Testis (tissue), 5 donors: ENCODE measurements at places on chromosomes 11 and 22.

DNA sequence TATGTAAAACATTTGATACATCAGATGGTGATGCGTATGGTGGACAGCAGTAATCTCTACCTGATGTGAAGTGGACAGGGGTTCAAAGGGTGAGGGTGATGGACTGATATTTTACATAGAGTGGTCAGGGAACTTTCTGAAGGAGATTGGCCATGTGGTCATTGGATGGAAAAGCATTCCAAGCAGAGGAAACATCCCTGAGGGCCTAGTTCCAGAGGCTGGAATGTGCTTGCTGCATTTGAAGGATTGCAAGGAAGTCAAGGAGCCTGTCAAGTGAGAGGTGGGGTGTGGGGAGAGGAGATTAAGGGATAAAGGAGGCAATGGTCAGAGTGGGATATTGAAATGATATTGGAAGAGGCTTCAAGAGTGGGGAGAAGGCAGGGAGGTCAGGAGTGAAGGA is 151.9 kb upstream of the NTM start:
- no peak for DNase-seq

DNA sequence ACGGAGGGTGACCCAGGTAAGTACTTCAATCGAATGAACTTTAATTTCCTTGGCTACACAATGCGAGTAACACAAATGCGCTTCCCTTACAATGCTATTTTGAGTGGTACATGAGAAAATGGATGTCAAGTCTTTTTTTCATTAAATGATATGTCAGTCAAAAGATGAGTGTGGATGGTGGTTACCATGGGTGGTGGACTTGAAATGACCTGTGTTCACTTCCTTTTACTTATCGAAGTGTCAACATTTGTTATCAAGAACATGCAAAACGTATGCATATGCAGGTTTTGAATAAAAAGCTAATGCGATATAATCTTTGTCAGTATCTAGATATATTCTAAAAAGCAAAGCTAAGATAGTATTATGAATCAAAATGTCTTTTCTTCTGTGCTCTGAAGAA is 8.8 kb upstream of the APOL5 start:
- no peak for DNase-seq

DNA sequence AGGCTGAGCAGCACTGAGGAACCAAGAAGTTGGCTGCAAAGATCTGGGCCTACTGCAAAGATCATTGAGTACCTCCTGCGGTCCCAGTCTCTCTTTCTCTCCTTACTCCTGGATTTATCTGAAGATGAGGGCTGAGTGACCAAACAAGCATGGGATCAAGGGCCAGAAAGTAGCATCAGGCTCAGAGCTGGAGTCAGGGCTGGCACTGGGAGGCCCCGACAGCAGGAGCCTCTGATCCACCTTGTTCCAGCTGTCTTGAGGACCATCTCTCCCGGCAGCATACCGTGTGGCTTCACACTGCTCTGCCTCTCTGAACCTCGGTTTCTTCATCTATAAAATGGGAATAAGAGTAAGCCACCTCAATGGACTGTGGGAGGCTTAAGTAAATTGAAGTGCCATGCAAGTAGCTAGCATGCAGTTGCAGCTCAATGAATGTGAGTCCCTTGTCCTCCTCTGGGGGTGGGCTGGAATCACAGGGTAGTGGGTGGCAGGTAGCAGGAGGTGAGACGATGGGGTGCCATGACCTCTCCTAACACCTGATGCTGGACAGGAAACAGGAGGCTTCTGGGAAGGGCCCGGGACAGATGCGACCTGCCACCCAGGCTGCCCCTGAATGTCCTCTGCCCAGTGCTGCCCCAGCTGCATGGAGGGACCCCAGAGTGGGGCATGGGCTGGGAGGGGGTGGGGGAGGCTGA is 52.5 kb upstream of the PRDM11 start:
- no peak for DNase-seq

- no peak for DNase-seq
Observed at GRCh38 chr11:76838678-76839068, 22.0 kb upstream of the ACER3 start.

- DNase-seq: no peak
Observed at GRCh38 chr22:46902998-46903916, 140.8 kb downstream of the TBC1D22A start.
